ENCODE measurements at places on chromosomes 1 and 21.

GRCh38 chr1:184890539-184890973 is 83.8 kb downstream of the NIBAN1 start:
- peak; percentile 37 for DNase-seq

DNA sequence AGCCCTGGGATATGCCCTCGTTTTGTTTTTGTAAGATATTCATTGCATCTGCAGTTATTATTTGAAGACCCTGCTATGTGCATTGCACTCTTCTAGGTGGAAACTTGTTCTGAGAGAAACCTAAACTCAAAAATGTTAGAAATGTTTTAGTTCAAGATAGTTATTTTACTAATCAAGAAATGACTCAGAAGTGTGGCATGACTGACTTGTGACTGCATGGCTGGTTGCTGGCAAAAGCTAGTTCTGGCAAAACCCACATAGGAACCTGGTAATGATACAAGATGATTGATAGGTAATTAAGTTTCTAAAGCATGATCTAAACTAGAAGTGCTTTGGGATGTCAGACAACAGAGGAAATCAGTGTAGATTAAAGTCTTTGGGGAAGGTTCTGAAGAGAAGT is 33.8 kb upstream of the NFASC start:
- DNase-seq = no peak

GRCh38 chr1:58896246-58897183 is 112.7 kb upstream of the JUN start:
- DNase-seq = no peak

- no peak for DNase-seq
These were observed 69.4 kb upstream of the KIF1B start for GRCh38 chr1:10140981-10141380.

DNA sequence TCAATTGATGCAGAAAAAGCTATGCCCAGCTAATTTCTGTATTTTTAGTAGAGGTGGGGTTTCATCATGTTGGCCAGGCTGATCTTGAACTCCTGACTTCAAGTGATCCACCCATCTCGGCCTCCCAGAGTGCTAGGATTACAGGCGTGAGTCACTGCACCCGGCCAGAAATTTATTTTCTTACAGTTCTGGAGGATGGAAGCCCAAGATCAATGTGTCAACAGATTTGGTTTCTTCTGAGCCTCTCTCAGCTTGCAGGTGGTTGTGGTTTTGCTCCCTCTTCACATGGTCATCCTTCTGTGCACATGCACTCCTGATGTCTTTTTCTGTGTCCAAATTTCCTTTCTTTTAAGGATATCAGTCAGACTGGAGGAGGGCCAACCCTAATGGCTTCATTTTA is 35.6 kb downstream of the SHCBP1L start:
- DNase-seq = no peak

All from stimulated activated CD4-positive, alpha-beta T cell treated with anti-CD3 and anti-CD28 coated beads, Interleukin-15, amount 100 ng/mL, for 24 hours (primary cell).